ENCODE measurements at places on chromosomes 12 and 14.

GRCh38 chr14:50381823-50382287 lies 14.8 kb downstream of the CDKL1 start:
- DNase-seq = no peak

DNA sequence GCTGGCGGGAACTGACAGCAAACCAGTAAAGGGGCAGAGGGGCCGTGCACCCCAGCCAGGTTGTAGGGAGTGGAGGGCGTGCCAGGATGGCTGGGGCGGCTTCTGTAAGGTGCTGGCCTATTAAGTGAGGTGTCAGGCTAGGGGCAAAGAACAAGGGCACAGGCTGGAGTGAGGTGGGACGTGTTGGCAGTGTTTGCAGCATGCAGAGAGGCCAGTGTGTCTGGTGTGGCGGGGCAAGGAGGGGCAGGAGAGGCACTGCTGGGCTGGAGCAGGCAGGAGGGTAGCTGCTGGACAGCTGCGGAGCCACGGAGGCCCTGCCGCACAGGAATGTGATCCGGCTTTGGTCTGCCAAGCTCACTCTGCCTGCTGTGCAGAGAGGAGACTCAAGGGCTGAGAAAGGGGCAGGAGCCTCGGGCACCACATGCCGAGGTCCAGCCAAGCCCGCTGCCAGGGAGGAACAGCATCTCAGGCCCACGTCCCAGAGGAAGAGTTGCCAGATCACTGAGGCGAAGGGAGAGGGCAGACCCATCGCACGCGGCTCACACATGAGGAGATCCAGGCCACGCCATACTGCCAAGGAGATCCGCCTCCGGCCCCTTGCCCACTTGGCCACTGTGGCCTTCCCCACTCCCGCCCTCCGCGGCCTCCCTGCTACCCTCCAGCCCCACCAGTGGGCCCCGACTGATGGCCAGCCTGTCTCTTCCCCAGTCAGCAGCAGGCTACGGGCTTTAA lies 46.8 kb downstream of the AMN start:
- no peak for DNase-seq

- no peak for DNase-seq
Observed at GRCh38 chr14:105476831-105477659, 2.4 kb downstream of the CRIP2 start.

DNA sequence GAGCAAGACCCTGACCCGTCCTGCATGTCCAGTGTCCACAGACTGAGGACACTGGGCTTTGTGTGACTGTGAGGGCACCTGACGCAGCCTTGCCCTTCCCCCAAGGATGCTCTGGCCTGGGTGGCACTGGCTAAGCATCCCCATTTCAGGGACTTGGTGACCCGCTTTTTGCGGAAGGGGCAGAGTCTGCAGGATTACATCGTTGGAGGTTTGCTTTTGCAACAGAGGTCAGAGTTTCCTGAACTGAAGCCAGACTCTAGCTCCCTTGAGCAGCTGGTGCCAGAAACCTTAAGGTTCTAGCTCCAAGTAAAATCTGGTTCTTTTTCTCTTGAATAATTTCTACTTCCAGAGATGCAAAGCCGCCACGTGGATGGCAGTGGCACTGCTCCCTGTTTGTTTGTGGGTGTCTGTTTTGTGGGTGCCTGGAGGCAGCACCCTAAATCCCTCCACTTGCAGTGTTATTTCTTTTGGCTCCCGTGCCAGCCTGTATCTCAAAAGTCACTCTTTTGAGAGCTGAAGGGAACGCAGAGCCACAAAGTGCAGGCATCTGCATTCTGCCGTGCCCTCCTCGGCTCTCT lies 184.7 kb downstream of the TSPAN9 start:
- peak; percentile 1 for DNase-seq

DNA sequence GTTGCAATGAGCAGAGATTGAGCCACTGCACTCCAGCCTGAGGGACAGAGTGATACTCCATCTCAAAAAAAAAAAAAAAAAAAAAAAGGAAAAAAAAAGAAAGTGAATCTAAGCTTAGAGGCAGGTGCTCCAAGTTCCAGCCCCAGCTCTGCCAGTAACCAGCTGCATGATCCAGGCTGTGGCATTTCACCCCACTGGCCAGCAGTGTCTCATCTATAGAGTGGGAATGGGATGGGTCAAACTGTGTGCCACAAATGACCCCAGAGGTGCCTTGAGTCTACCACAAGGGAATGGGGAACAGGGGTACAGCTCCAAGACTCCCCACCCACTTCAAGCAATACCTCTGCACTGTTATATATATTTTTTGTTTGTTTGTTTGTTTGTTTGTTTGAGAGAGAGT lies 5.0 kb downstream of the PLEKHD1 start:
- DNase-seq = no peak

DNA sequence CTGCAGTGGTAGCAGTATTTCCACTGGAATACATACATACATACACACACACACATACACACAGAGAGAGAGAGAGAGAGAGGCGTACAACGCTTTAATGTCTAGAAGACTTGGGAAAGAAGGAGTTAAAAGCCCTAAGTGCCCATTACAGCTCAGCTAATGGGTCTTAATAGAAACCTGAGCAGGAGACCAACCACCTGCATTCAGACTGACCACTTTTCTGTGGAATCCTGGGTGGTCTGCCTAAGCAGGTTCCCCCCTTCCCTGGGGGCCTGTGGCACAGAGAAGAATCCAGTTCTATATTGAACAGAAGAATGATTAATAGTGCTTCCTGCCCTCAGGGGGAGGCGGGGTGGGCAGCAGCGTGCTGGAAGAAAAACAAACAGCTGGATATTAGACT lies 312.4 kb upstream of the PRKD1 start:
- DNase-seq = no peak

DNA sequence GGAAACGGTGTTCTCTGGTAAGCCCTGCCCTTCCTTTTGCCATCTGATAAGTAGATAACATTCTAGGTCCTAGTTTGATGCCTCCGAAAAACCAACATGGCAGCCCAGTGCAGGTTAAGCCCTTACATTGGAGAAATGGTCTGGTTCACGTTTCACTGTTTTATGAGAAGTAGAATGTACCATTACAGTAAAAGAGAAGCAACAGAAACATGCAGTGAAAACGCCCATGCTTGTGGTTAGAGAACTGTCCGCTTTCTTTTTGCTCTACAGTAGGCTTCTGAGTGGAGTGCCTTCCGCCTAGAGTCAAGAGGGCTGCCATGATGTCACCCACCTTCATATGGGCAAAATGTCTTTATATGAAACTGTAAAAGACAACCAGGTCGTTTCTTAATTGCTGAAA lies 190.4 kb upstream of the BCL2L14 start:
- DNase-seq = no peak

DNA sequence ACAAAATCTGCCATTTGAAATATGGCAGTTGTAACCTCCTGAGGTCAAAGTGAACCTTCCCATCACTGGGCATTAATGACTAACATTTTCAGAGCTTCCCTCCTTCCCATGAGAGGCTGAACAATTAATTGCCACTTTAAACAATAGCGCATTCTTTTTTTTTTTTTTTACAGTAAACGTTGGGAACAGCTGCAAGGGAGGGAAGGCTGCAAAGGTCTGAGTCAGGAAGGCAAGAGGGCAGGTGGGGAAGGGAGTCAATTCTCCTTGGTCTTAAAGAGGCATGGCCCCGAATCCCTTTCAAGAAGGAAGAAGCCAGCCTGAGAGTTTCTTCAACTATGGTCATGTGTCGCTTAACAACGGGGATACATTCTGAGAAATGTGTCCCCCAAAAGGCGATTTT lies 41.0 kb upstream of the PLEKHG3 start:
- no peak for DNase-seq

GRCh38 chr12:44362947-44363346 lies 513.2 kb downstream of the NELL2 start:
- DNase-seq = no peak

DNA sequence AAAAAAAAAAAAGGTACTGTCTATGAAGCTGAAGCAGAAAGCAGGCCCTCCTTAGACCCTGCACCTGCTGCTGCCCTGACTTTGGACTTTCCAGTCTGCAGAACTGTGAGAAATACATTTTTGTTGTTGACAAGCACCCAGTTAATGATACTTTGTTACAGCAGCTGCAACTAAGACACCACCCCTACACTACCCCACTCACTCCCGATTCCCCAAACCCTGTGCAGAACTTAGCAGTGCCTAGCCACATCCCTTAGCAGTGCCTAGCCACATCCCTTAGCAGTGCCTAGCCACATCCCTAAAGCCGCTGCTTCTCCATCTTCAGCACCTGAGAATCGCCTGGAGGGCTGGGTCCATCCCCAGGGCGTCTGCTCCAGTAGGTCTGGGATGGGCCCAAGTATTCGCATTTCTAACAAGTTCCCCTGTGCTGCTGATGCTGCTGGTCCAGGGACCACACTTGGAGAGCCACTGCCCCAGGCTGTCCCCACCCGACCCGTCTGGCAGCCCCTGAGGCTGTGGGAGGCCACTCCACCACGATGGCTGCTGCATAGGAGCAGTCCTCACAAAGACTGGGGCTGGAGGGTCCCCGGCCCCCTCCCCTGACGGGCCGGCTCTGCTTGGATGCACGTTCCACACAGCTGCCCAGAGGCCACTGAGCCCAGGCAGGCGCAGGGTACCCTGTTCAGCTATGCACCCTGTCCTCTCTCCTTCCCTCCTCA lies 10.8 kb upstream of the PPP1R13B start:
- no peak for DNase-seq

- no peak for DNase-seq
Observed at GRCh38 chr14:64080452-64080851, 213.7 kb downstream of the ESR2 start.

DNA sequence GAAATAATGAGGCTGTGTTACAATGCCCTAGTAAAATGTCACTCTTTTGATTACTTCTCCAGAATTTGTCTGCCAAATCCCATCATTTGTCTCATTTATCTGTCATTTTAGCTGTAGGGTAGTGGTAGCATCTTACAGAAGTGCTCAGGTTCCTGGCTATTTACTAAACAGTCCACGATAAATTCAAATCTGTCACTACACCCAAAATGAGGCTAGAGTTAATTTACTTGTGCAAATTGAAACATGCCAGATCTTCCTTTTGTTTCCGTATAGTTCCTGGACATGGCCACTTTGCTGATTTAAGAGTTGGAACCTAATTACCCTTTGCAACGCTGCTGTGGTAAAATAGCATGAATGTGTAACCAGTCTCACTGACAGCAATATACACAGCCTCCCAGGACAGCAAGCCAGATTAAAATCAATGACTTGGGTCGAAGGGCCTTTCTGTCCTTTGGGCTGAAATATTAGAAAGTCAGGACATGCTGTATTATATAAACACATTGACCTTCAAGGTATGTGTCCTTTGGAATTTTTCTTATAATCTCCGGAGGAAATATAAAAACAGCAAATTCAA lies 485.4 kb downstream of the MDGA2 start:
- no peak for DNase-seq

GRCh38 chr12:116777245-116777644 lies 39.1 kb downstream of the RNFT2 start:
- no peak for DNase-seq

GRCh38 chr14:74893614-74894091 lies 11.9 kb downstream of the DLST start:
- DNase-seq = no peak

GRCh38 chr12:58372298-58372697 lies 430.9 kb downstream of the ATP23 start:
- no peak for DNase-seq

DNA sequence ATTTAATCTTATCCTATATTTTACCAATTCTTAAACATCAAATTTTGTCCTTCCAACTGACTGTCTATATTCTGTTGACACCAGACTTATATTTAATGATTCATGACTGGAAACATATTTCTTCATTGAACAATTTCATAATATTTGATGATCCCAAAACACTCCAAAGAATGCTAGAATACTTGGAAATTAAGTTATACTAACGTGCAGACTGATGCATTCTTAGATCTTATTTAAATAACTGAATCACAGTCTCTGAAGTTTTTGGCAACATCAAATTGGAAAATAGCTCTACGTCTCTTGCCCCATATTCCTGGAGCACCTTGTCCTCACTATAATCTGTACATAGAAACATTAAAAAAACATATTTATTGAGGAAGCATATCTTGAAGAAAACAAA lies 127.4 kb downstream of the HMGA2 start:
- DNase-seq = no peak

DNA sequence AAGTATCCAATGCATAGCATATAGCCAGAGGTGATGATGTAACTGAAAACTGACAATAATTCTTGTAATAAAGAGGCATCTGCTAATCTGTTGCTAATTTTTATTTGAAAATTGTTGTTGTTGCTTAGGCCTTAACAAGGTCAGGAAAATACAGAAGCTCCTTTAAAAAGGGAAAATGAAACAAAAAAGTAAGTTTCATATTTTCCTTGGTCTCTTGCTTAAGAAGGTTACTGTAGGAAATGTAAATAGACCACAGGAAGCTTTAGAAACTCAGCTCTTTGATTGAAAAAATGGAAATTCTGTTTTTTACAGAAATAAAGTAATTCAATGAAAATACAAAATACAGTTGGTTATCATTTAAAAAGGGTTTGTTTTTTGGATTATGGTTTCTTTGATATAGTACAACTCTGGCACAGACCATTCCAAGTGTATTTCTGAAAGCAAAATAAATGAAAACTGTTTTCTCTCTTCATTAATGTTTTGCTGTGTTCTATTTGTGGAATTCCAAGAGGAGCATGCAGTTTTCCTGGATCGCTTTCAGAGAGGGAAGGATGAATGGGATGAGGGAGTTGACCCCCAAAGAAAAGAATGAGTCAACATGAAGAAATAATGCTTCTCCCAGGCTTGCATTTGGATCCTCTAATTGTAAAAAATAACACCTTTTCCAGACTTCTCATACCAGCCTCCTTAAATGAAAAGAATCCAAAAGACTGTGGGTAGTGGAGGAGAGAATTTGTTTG lies 398.0 kb upstream of the FAR2 start:
- no peak for DNase-seq

DNA sequence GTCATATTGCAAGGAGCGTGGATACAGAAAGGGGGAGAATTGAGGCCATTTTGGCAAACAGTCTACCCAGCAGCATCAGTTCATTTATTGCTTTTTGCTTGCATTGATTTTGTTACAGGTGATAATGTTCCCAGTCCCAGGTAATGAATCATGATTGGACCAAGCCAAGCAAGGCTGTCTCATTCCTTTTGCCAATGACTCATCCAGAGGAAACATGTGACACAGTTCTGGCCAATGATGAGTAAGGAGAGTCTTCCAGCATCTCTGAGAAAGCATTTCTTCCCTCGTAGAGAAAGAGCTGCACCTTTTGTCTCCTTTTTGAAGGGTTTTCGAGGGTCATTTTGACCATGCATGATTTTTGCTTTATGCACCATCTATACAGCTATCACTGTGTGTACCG lies 68.2 kb downstream of the SLC15A4 start:
- no peak for DNase-seq

GRCh38 chr12:13534242-13534641 lies 337.7 kb downstream of the EMP1 start:
- no peak for DNase-seq

DNA sequence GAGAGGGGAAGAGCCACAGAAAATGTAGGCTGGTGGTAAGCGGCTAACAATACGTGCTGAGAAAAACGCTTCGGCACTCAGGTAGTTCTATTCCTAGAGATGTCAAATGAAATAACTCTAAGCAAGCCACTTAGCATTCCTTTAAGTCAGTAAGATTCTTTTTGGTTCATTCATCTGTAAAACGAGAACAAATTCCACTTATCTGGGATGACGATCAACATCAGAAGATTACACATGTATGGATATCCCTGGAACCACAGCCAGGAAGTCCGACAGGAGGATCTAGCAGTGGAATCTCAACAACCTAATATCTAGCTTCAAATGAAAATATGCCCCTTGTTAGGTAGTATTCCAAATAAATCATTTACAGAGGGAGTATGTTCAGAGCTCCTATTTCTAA lies 74.6 kb upstream of the CDKN3 start:
- no peak for DNase-seq
